Fibroblast of skin of left quadriceps (primary cell): ENCODE measurements at places on chromosomes 2 and 18.

- no peak for DNase-seq
These were observed 68.4 kb downstream of the NXPH2 start for GRCh38 chr2:138711812-138712211.

DNA sequence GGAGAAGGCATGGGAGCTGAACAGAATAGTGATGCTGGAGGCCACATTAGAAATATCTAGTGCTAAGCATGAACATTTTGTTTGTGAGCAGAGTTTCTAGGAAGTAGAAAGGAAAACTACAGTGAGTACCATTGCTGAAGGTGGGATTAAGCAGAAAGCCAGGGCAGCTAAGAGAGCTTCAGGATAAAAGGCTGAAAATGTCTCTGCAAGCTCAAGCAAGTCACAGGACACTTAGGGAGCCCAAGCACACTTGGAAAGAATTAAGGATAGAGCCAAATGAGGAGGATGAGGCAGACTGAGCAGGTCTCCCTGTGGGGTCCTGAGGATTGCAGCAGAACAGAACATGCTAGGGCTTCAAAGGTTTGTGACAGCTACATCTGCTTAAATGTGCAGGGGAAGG is 80.6 kb upstream of the LYPD1 start:
- DNase-seq: no peak

DNA sequence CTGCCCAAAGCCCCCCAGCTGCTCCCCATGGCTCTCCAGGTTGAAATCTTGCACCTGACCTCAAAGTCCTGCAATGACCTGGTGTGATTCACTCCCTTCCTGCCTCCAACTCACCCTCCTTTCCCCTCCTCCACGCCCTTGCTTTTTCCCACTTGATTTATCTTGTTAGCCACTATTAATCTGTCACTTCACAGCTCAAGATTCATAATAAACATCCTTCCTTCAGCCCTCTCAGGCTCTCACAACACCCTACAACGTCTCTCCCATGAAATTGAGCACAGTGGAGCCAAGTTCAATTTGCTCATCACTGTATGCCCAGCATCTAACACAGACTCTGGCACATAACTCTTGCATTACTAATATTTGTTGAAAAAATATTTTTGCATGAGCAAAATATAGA is 85.6 kb upstream of the SLC35G4 start:
- no peak for DNase-seq

GRCh38 chr18:26008096-26008495 is 82.3 kb downstream of the SS18 start:
- no peak for DNase-seq

DNA sequence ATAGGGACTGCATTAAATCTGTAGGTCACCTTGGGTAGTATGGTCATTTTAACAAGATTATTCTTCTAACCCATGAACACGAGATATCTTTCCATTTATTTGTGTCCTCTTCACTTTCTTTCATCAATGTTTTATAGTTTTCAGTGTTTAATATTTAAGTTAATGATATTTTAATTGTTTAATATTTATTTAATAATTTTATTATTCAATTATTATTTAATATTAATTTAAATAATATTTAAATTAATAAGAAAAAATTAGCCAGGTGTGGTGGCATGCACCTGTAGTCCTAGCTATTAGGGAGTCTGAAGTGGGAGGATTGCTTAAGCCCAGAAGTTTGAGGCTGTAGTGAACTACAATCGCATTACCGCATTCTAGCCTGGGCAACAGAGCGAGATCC is 33.0 kb downstream of the CASP10 start:
- no peak for DNase-seq

- no peak for DNase-seq
These were observed 275.2 kb downstream of the DSEL start for GRCh38 chr18:67241299-67241698.

GRCh38 chr2:197873293-197873701 is 68.9 kb downstream of the PLCL1 start:
- peak; percentile 85 for DNase-seq

DNA sequence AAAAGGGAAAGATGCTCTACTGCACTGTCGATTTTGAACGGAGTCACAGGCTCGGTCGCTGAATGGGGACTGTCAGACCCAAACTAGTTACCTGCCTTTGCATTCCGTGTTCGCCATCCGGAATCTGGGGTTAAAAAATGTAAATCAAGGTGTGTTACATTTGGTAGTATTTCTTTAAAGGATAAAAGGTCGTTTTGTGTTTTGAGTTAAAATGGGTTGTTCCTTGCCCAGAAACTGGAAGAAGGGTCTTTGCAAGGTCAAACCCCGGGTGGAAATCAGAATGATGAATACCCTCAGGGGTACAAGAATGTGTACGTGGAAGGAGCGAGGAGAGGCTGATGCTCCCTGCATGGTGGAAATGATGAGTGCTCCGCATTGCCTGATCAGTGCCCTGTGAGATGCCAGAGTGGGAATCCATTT is 1.0 kb downstream of the VSNL1 start:
- no peak for DNase-seq

GRCh38 chr2:174282441-174282840 is 34.1 kb upstream of the OLA1 start:
- no peak for DNase-seq

DNA sequence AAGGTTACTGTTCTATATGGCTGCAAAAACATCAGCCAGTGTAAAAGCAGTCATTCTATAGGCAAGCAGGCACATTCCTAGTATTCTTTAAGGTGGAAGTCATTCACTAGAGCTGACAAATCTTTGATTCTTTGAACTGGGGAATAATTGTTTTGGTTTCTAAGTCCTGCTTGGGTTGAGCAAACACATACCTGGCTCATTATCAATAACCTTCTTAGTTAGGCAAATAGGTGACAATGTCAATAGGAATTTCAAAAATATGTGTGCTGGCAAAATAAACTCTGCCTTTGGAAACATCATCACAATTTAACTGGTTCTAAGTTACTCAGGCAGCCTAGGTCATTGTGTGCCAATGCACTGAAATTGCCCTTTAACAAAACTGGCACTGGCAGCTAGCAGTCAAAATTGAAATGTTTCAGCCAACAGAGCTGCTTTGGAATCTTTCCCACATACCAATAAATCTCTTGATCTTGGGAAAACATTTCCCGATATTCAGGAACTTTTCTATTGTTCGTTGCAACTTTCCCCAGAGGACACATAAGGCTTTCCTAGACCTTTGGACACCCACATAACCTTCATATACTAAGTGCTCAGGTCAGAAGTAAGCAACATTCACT is 402.0 kb upstream of the MMADHC start:
- no peak for DNase-seq

- DNase-seq: no peak
These were observed 338.8 kb upstream of the ID2 start for GRCh38 chr2:8343031-8343430.

- DNase-seq: no peak
These were observed 490.3 kb downstream of the ADCYAP1 start for GRCh38 chr18:1394966-1395365.

DNA sequence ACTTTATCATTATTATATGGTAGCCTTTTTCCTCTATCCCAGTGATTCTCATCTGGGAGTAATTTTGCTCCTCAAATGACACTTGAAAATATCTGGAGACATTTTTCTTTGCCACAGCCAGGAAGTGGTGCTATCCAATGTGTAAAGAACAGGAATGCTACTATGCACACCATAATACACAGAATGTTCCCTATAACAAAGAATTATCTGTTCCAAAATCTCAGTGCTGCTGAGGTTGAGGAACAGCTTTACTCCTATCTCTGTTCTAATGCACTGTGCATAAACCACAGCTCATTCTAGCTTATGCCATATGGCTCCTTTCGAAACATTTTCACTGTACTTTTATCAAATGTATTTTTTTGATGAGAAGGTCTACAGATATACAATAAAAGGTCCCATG is 1231.2 kb upstream of the CELF4 start:
- no peak for DNase-seq

DNA sequence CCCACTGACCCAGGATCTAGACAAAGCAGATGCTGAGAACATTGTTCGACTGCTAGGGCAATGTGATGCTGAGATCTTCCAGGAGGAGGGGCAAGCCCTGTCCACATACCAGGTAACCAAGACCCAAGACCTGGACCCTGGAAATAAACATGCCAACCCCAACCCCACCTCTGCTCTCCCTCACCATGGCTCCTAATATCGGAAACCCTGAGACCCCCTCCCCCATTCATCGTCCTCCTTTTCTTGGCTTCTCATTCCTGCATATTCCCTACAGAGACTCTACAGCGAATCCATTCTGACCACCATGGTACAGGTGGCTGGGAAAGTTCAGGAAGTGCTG is 619 bp downstream of the GCKR start:
- no peak for DNase-seq

GRCh38 chr2:121860033-121860757 is 104.7 kb downstream of the TSN start:
- DNase-seq: peak; percentile 44

GRCh38 chr2:122753336-122753735 is 997.9 kb downstream of the TSN start:
- DNase-seq: no peak

GRCh38 chr2:150681120-150681804 is 193.8 kb upstream of the RND3 start:
- DNase-seq: peak; percentile 66

- no peak for DNase-seq
These were observed 36.6 kb downstream of the CAMKMT start for GRCh38 chr2:44398243-44398897.

GRCh38 chr2:141968433-141968832 is 162.4 kb downstream of the LRP1B start:
- peak; percentile 9 for DNase-seq

DNA sequence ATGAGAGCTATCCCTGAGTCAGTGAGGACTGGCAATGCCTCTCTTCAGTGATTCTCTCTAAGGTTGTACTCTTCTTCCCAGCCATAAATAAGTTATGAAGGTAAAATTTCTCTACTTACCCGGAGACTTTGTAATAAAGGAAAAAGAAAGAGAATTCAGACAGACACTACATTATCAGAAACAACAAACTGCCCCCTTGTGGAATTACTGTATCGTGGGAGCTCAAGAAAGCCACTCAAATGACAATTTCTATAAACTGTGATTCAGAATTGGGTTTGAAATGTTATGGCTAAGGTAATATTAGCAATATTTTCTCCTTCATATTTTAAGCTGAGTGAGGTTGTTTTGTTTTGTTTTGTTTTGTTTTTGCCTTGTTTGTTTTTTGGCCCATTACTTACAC is 155.8 kb upstream of the TANK start:
- no peak for DNase-seq

DNA sequence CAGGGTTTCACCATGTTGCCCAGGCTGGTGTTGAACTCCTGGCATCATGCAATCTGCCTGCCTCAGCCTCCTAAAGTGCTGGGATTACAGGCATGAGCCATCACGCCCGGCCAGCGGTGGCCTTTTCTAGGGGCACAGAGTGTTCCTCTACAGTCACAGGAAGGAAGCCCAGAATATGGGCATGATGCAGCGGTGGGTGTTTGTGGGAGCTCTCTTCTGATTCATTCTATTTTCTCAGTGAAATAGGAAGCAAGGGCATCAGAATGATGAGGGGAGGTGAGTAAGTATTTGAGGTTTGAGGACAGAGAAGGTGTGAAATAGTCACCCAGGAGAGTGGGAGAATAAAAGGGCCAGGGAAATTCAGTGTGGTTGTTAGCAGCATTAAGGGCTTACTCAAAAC is 70.3 kb upstream of the PSME4 start:
- DNase-seq: no peak

- DNase-seq: no peak
These were observed 21.4 kb upstream of the SPTBN1 start for GRCh38 chr2:54434711-54435110.

DNA sequence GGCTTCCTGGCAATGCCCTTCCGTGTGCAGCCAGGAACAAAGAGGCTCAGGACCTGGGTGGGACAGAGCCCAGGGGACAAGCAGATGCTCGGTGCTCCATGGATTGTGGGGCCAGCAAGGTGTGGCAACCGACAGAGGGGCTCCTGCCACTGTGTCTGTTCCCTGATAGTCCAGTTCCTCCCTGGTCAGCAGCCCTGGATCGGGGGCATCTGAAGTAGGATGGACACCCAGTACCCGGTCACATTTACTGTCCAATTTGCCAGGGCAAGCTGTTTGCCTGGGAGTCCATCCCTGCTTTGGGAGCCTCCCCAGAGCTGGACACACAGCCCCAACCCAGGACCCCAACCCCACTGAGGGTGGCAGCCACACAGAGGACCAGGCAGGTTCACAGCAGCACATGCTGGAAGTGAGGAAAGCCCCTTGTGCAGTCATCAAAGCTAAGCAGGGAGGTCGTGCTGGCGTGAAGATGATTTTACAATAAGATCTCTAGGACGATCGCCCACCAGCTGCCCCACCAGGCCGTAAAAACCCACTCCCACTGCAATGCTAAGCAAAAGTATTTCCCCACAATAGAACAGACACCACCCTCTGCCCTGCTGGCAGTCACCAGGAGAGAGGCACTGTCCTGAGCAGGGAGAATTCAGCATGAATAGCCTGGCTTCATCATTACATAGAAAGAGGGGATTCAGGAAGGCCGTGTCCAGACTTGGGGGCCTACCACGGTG is 141.7 kb downstream of the NDUFA10 start:
- DNase-seq: no peak

DNA sequence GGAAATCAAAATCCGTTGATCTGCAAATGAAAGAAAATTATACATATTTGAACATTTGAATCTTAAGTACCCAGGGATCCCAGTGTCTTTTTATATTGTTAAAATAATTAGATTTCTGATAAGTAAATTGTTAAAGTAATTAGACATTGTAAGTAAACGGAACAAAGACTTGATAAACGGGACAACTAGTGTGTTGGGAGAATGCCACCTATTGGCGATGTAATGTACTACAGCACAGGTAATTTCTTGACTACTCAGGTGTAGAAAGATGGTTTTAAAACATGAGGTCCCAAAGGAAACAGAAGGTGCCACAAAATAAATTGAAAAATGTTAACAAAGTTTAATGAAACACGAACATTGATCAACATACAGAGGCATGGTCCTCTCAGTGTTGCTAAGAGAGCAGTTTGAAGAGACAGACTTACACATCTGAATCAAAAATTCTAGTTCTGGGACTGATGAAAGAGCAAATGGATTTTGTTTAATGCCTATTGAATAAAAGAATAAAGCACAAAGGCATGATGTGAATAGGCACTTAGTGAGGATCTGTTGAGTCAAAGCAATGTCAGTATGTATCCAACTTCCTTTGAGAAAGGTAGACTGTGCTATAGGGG is 103.4 kb upstream of the RASGRP3 start:
- DNase-seq: no peak

DNA sequence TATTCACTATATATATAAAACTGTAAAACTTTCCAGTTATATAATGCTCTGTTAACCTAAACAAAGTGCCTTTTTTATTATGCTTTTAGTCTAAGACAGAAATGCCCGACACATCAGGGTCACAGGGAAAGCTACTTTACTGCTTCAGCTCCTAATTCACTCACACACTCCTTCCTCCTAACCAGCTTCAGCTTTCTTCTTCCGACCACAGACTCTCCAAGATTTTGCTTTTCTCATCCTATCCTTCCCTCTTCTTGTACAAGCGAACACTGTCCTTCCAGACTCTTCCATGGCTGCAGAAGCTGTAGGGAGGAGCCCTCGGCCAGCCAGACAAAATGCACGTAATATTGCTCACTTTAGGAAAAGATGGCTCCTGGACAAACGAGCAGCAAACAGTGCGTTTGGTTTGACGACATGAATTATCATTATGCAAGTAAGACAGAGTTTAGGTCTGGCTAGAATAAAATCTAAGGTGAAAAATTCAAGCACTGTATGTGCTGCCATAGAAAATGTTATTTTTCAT is 47.5 kb upstream of the HNRNPA3 start:
- DNase-seq: no peak
